ENCODE measurements at places on chromosomes 3 and 15.
A peak's percentile ranks its signal among the peaks of the same experiment; 100 is the strongest.

DNA sequence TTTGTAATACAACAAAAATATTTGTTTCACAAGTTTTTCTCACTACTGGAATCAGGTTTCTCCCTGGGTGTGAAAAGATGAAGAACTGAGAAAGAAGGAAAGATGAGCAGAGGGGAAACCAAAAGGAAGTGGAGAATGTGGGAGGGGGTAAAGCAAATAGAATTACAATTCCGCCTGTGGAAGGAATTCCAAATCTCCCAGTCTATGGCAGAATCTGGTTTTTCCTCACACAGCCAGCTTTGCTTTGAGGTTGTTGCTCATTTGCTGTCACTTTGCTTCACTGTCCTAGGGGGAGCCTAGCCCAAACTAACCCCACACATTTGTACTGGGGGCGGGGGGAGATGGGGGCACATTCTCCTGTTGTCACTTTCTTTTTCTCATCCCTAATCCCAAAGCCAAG lies 43.9 kb downstream of the RPL22L1 start:
- DNase-seq, result no peak

DNA sequence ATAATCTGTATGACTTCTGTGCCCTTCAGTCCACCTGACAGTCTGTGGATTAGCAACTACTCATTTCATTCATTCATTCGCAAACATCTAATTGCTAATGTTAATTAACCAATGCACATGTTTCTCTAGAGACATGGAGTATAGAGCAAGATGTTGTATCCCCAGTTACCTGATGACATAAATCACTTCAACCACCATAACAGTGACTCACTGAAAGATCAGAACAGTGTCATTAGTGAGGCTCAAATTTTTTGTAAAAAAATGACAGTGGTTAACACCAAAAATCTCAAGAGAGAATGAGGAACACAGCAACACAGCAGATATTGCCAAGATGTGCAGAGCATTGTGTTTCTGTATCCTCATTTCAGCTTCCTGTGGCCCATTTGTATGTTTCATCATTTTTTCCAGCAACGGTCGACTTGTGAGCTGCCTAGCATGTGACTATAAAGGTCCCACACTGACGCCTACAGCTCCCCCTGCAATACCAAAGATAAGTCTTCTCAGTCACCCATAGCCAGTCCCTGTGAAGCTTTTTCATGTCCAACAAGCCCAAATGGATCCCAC lies 3.7 kb upstream of the PLD1 start:
- peak; percentile 94 for DNase-seq

GRCh38 chr3:113277941-113278598 lies 66.7 kb downstream of the BOC start:
- no peak for DNase-seq

DNA sequence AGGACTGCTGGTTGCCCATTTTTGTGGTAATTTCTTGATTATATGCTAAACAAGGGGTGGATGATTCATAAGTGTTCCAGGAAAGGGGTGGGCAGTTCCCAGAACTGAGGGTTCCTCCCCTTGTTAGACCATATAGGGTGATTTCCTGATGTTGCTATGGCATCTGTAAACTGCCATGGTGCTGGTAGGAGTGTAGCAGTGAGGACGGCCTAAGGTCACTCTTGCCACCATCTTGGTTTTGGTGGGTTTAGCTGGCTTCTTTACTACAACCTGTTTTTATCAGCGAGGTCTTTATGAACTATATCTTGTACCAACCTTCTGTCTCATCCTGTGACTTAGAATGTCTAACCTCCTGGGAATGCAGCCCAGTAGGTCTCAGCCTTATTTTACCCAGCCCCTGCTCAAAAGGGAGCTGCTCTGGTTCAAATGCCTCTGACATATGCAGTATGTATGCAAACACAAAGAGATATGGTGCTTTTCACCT lies 46.2 kb downstream of the C3orf38 start:
- no peak for DNase-seq

GRCh38 chr3:156472150-156472549 lies 82.8 kb downstream of the SSR3 start:
- DNase-seq, result no peak

DNA sequence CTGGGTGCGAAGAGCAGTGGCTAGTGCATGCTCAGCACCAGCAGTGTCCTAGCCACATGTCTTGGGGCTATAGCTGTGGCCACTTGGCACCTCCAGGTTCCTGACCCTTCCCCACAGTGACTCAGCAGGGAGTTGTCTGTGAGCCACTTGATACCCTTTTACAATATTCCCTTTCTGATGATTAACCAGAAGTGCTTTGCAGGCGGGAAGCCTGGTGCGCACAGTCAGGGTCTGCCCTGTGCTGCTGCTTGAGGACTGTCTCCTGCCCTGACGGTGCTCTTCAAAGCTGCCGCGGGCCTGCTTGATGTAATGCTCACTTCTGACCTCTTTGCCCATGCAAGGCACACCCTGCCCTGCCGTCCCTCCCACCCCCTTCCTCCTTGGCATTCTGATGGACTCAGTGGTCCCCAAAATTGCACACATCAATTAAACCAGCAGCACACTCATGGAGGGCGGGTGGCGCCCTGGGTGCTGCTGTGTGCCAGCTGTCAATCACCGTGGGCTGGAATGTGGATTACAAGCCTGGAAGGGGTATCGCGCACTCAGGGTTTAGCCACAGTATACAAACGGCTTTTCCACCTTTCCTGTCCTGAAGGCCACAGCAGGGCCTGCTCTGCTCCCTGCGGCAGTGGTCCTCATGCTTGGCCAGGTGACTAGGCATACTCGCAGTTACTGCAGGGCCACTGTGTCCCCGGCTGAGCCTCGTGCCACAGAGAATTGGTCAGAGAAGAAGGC lies 40.9 kb upstream of the PCSK6 start:
- DNase-seq, result no peak

DNA sequence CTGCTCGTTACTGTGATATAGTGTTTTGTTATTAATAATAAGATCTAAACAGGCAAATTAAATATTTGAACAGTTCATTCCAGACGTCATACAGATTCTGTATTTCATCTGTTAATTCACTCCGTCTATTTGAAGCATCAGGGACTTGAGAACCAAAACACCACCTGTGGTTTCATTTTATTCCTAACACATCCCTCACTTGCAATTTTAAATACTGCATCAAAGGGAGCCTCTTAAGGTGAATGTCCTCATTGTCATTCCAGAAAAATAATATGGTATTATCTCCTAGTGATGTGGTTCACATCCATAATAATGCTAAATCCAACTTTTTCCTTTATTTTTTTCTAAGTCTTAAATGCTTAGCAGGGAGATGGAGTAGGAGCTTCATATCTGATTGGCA lies 1390.9 kb upstream of the CADM2 start:
- no peak for DNase-seq

DNA sequence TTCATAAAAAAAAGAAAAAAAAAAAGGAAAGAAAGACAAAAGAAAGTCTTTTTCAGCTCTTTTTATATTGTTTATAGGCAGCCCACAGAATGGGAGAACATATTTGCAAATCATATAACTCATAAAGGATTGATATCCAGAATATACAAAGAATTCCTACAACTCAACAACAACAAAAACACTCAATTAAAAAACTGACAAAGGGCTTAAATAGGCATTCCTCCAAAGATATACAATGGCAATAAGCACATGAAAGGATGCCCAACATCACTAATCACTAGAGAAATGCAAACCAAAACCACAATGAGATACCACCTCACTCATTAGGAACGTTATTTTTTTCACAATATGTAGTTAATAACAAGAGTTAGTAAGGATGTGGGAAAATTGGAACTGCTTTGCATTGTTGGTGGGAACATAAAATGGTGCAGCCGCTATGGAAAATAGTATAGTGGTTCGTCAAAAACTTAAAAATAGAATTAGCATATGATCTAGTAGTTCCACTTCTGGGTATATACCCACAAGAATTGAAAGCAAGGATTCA lies 54.2 kb upstream of the CMTM8 start:
- DNase-seq, result no peak

DNA sequence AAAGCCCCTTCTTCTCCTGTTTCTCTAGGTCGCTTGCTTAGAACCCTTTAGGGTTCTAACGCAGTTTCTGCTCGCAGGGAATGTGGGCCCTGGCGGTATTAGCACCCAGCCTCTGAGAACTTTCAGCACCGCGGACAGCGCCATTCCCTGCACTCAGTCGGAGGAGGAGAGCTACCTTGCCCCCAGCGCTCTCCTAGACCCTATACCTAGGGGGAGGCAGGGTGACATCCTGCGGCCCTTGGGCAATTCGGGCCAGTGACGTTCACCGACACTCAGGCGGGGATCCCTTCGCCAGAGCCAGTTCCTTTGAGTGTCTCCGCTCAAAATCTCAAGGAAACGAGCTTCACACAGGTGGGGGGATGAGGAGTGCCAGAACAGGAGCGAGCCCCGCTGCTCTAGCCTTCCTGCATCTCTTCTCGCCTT lies 1.3 kb downstream of the SLC7A14 start:
- DNase-seq, result no peak

Measured in bone marrow (tissue), 2 donors.